ENCODE measurements at places on chromosomes 2 and 18.
A peak's percentile ranks its signal among the peaks of the same experiment; 100 is the strongest.

GRCh38 chr2:236786751-236787150, 217.1 kb downstream of the ACKR3 start:
- DNase-seq: no peak

DNA sequence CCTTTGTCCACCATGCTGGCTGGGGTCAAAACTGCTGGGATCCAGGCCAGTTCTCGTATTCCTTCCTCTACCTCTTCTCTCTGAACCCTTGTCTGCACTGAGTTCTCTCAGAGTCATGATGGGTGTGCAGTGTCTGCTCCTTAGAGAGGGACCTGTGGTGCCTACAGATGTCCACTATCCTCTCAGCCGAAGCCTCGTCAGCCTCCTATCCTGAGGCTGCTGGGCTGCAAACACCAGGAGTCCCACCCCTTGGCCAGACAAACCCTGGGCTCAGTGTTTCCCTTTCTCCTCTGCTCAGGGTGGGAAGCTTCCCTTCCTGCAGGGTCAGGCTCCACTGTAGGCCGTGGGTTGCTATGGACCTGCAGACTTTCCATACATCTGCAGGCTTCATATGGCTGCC, 2.3 kb downstream of the INPP5D start:
- DNase-seq: no peak

DNA sequence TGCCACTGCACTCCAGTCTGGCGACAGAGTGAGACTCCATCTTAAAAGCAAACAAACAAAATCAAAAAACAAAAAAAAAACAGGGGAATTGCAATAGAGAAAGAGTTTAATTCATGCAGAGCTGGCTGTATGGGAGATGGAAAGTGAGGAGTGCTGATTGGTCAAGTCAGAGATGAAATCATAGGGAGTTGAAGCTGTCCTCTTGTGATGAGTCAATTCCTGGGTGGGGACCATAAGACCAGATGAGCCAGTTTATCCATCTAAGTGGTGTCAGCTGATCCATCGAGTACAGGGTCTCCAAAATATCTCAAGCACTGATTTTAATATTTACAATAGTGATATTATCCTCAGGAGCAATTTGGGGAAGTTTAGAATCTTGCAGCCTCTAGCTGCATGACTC, 45.3 kb downstream of the FRZB start:
- no peak for DNase-seq

GRCh38 chr2:180578441-180578840, 402.0 kb upstream of the UBE2E3 start:
- DNase-seq: no peak

DNA sequence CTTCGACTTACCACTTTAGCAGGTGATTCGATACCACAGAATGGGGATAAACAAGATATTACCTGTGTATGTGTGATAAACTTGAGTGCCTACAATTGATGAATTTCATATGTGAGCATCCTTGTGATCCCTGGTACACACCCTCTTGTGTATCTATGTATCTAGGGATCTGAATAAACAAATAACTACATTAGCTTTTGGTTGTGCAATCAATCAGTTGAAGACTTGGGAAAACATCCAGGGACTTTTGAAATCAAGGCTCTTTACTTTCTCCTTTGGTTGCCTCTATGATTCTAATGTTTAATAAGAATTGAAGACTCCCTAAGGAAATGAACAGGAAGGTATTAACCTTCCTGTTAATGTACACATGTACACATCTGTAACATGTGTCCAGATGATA, 97.3 kb upstream of the DCC start:
- DNase-seq: no peak

GRCh38 chr18:75010278-75010677, 198.7 kb downstream of the PTGR3 start:
- no peak for DNase-seq

- no peak for DNase-seq
Observed at GRCh38 chr2:214104219-214104618, 306.6 kb upstream of the VWC2L start.

DNA sequence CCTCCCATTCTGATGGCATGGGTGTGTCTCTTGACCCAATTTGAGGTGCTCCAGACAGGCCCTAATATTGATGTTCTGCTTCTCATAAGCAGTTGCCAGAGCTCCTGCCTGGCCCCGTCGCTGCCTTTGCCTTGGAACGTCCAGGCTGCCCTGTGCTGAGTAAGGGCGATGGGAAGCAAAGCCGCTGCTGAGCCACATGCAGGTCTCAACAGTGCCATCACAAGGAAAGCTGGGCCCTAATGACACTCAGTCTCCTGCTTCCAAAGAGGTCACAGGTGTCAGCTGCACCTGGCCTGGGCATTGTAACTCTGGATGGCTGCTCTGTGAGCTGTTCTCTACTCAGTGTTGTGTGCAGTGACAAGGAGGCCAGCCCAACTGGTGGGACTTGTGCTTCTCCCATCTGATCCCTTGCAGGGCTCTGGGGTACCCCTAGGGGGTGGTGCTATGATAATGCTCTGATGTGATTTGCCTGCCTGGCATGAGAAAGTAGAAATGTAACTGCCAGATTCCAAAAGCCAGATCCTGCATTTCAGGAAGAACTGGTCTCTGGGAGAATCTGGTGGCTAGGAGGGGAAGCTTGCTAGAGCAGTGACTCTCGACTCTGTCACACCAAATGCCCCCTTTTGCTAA, 8.7 kb downstream of the TTC39C start:
- no peak for DNase-seq

GRCh38 chr2:1605102-1606045, 138.9 kb downstream of the PXDN start:
- no peak for DNase-seq

DNA sequence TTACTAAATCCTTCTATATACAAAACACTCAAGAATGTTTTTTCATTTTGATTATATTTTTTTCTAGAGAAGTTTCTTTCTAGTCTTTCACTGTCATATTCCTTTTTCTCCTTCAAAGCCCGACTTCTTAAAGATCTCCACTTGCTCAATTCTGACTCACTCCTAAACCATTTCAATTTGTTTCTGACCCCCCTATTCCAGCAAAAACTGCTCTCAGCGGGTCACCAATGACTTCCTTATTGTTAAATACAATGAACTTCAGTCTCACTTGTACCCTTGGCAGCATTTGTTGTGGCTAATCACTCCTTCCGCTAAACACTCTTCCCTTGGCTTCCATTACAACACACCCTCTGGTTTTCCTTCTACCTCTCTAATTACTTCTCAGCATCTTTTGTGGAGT, 111.1 kb upstream of the RBBP8 start:
- peak; percentile 27 for DNase-seq

DNA sequence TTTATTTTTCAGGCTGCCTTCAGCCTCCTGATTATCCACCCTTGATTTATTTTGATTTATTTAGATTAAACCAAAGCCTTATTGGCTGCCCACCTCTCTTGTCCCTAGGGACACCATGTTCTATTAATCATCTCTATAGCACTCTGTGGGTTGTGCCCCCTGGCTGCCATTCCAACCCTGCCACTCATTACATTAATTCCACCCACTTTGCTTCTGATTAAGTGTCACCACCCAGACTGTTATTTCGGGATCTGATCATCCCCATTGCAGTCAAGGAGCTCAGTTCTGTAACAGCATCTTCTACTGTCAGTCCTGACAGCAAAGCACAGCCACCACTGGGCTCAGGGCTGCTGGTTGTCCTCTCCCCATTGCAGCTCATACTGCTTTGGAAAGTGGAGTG, 175.1 kb upstream of the DDX18 start:
- no peak for DNase-seq

GRCh38 chr2:165889158-165889557, 64.4 kb downstream of the TTC21B start:
- DNase-seq: peak; percentile 61

GRCh38 chr2:186702501-186702900, 8.6 kb downstream of the FAM171B start:
- DNase-seq: no peak

- no peak for DNase-seq
Observed at GRCh38 chr2:40325116-40325515, 126.8 kb downstream of the SLC8A1 start.

DNA sequence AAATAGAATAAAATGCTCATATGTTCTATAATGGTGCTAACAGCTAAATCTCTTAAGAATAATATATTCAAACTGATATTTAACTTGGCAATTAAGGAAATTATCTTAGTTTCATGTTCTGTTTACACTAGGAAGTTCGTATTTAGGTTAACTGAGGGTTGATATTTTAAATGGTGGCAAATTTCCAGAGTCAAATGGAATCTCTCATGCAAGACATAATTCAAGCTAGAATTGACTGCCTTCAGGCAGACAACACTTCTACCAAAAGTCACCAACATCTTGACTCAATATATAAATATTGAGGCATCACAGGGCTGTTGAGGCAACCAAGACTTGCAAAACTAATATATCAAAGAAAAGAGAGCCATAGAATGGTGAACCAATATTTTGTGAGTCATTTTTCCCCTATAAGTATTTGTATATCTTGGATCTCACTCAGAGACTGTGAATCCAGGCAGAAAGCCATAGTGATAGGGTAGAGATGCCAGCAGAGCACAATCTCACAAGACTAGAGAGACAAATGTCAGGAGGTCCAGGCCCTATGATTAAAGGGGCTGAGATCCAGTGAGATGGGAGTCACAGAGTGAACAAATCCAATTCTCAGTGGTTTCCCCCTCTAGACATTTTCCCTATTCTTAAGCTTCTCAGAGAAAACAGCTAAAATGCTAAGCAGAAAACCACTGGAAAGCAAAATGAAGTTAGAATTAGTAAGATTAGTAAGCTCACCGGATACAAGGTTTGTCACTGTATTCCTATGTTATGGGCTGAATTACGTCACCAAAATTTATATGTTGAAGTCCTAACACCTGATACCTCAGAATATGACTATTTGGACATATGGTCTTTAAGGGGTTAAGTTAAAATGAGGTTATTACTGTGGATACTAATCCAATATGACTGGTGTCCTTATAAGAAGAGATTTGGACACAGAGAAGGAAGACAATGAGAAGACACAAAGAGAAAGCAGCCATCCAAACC, 358.2 kb upstream of the UBE2E3 start:
- no peak for DNase-seq

Data from COLO829 (cell line).